ENCODE measurements at places on chromosomes 1 and 21.

DNA sequence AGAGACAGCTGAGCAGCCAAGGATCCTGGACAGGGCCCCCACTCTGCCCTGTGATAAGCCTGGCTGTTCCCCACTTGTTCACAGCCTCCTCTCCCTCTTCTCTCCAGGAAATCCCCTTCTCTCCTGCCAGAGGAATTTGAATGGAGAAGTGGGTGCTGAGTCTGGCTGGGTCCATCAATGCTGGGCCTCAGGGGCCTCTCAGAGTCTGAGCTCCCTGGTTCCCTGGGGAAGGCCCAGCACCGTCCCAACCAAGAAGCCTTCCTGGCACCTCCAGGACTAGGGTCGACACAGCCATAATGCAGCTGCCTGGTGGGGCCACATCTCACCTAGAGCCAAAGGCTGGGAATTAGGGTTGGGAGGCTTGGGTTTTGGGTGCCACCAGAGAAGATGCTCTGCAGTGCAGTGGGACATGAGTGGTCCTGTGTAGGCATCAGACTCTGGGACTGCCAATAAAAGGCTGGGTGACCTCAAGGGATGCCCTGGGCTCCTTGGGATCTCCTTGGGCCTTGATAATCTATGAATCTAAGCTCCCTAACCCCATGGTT lies 2.5 kb downstream of the MYBPH start:
- no peak overlapping the region for H3K4me3 ChIP-seq
- DNase-seq, result no peak
- no peaks in the 10 kb centered on the region for H3K27me3 ChIP-seq

- no peak overlapping the region for H3K27ac ChIP-seq
- no peaks in the 10 kb centered on the region for H3K4me1 ChIP-seq
- H3K27me3 ChIP-seq, result no peaks in the 10 kb centered on the region
- H3K4me3 ChIP-seq, result no peak overlapping the region
Measured at GRCh38 chr1:56395776-56396175, 183.6 kb downstream of the PLPP3 start.

DNA sequence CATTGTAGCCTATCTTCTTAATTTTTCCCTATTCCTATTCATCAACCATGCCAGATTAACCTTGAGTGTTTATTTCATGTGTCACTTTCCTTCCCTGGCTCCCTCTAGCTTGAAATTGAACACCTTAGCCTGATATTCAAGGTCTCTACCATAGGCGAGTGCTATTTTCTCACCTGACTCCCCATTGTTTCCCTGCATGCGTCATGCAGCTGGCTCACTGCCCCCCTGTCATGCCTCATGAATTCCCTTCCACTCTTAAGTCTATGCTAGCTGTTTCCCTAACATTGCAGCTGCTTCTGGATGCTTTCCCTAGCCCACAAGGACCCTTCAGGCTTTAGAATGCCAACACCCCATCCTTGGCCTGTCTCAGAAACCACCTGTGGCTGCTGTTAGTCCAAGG lies 56.7 kb upstream of the CD1D start:
- H3K4me3 ChIP-seq, result no peak overlapping the region
- H3K4me1 ChIP-seq, result no peaks in the 10 kb centered on the region
- DNase-seq, result no peak
- H3K27ac ChIP-seq, result no peak overlapping the region
- peaks cover 16% of the 10 kb centered on the region for H3K27me3 ChIP-seq

DNA sequence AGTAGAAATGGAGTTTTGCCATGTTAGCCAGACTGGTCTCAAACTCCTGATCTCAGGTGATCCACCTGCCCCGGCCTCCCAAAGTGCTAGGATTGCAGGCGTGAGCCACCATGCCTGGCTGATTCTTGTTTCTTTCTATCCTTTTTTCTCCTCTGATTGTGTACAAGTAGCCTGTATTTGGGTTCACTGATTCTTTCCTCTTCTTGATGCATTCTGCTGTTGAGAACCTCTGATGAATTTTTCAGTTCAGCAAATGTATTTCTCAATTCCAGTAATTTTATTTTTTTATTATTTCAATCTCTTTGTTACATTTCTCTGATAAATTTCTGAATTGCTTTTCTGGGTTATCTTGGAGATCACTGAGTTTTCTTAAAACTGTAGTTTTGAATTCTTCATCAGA lies 58.8 kb downstream of the AXDND1 start:
- H3K27ac ChIP-seq, result no peak overlapping the region
- H3K4me3 ChIP-seq, result no peak overlapping the region
- H3K27me3 ChIP-seq, result no peaks in the 10 kb centered on the region
- no peaks in the 10 kb centered on the region for H3K4me1 ChIP-seq
- no peaks in the 10 kb centered on the region for H3K36me3 ChIP-seq
